Frontal cortex (tissue), 4 donors: ENCODE measurements at places on chromosomes 5 and 9. TPM values are rescaled to one million over a fixed set of nuclear protein-coding genes. Genes with fewer than 3 reads are reported as not detected.

GRCh38 chr5:65563777-65564176 lies 681 bp downstream of the PPWD1 start:
- DNase-seq: no peak

- DNase-seq: no peak
Observed at GRCh38 chr9:73264631-73265030, 113.0 kb downstream of the ANXA1 start.

GRCh38 chr9:132044176-132044875 lies 35.3 kb downstream of the MED27 start:
- no peak for DNase-seq

- DNase-seq: no peak
Observed at GRCh38 chr5:146548781-146549449, 32.9 kb upstream of the GPR151 start.

GRCh38 chr9:91889161-91889911 lies 60.7 kb downstream of the ROR2 start:
- no peak for DNase-seq

GRCh38 chr9:115998666-115999065 lies 154.9 kb upstream of the PAPPA start:
- DNase-seq: no peak

PCDH12 gene
- 2.4 TPM for total RNA-seq

SPINK1 gene
- total RNA-seq: not detected

SLC6A7 gene
- total RNA-seq: 2.9 TPM
